ENCODE measurements at places on chromosomes 7 and 10.

DNA sequence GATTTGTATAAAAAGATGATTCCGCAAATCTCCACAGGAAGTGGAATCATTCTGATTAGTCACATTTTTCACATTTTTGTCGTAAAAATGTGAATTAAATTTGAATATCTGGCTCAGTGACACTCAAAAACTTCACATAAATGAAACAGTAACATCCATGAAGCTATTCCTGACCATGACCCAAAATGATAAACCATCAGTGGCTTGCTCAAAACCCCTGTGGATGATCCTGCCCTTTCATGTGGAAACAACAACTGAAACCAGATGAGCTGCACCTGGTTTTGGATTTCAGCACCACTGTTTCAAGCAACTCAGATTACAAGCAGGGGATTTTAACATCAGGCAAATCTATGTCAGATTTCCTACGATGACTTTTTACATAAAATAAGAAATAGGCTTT lies 80.3 kb downstream of the AMPH start:
- DNase-seq: no peak

DNA sequence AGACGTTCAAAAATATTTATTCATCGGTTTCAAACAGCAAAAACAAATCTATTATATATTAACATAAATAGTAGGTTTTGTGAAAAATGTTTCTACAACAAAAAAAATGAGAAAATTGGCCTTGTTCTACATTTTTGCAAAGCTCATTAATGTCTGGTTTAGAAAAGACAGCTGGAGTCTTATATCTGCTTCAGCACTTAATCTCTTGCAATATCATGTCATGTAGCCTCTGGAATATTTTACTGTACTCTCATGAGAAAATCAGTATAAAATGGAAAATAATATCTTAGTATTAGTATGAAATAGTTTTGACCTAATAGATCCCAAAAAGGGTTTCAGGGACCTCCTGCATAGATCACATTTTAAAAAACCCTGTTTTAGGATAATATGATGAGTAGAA lies 326.6 kb downstream of the ARL4A start:
- DNase-seq: no peak

GRCh38 chr10:33897291-33897752 lies 562.9 kb upstream of the NRP1 start:
- no peak for DNase-seq

GRCh38 chr7:38232502-38233366 lies 40.7 kb downstream of the TARP start:
- peak; percentile 85 for DNase-seq

- DNase-seq: no peak
Measured at GRCh38 chr10:83943049-83943448, 196.3 kb upstream of the GHITM start.

DNA sequence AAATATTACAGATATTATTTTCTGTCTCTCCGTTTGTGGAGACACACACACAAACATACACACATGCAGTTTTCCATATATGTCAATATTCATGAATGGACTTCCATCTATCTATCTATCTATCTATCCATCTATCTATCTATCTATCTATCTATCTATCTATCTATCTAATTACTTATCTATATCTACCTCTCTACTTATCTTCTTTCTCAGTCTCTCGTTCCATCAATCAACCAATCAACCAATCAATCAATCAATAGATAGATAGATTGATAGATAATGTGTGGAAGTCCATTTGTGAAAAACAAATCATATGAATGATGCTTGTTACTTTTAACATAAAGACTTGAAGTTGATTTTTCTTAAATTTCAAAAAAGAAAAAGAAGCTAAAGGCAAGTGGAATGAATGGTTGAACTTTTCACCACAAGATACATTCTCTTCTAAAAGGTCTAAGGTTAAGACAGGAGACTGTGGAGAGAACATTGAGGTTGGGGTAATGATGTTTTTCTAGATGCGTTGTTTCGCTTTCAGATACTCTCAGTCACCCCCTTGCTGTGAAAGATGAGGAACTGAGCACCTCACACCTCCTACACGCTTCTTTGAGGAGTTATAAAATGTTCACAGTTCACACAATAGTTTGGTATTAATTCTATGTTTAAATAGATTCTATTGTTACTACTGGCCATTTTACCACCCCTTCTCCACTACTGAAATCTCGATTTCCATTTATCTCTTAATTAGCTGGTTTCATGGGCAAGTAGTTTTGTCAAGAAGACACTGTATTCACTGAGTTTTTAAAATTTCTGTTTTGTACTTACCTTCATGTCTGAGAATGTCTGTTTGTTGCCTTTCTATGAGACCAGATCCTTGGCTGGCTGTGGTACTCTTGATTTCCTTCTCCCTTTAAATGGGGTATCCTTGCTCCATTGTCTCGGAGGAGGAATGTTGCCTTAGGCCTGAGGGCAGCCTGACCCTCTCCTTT lies 114.1 kb downstream of the EMX2 start:
- DNase-seq: peak; percentile 21

DNA sequence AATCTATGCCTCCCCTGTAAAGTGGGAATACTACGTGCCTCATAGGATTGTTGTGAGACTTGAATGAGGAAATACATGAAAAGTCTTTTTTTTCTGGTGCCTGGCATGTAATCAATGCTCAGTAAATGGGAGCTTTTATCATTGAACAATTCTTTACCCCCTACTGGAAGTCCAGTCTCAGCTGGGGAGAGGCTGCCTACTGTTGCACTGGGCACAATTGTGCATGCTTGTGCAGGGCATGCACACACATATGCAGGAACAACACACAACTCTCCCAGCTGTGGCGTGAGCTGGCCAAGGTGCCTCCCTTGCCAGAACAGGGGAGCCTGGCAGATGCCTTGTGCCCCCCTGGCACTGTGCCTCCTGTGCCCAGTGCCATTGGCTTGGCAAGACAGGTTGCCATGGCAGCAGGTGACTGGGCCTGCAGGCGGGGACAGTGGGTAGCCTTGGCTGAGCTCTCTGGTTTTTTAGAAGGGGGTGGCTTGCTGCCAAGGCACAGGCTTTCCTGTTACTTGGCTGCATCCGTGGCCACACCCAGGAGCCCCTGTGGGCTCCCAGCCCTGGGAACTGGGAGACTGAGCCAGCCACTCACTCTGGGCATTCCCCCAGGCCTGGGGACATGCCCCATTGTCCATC lies 16.1 kb upstream of the PALD1 start:
- no peak for DNase-seq

DNA sequence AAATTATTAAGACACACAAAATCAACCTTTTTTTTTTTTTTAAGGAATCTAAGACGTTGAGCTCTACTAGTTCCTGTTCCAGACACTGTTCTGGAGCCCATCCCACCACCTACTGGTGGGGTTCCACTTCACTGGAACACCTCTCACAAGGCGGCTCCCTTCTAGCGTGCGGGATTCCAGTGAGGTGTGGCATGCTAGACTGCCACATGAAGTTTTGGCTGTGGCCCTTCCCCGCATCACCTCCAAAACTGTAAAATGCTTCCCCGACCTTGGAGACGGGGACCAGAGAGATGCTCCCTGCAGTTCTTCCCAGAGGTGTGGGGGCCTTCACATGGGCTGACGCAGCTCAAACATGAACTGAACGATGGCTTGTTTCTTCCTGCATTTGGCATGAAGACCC lies 12.6 kb downstream of the FAM53B start:
- DNase-seq: no peak

- DNase-seq: no peak
Measured at GRCh38 chr7:136605532-136606329, 262.7 kb upstream of the CHRM2 start.

GRCh38 chr10:3873728-3874461 lies 88.9 kb upstream of the KLF6 start:
- DNase-seq: peak; percentile 78

Data from activated CD4-positive, alpha-beta T cell treated with anti-CD3 and anti-CD28 coated beads, Interleukin-2, Interleukin-4, amounts not matched to agents 100 ng/mL and 50 ng/mL, durations not matched to agents 16 hours and 8 hours (primary cell).